Endodermal cell (in vitro differentiated cells): ENCODE measurements at places on chromosomes 6 and 20.

DNA sequence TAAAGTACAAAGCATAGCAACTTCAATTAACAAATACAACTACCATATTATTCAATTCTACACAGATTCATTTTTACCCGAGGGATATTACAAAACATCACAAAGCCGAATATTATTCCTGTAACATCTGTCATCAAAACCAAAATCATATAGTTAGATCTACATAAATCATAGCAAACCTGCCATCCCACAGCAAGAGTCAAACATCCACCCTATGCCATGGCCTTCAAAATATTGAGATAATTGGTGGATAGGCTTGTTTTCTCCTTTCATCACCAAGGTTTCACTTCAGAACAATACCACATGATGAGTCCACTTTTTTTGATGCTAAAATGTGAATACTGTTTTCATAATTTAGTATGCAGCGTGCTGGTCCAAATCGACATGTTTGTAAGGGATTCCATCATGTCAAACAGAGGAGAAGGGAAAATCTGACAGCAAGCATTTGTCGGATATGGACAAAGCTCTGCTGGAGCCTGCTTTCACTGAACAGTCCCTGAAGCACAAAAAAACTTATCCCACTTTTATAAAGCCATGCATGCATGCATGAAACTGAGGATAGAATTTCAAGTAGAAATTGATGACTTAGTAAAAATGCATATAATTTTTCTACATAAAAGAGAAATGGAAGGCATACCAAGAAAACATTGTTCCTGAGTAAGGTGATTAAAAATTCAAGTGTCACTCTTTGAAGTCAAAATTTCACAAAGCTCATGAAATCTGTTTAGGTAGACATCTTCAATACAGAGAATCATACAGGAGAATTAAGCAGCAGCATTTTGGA is 494.1 kb downstream of the HACE1 start:
- DNase-seq, result no peak

DNA sequence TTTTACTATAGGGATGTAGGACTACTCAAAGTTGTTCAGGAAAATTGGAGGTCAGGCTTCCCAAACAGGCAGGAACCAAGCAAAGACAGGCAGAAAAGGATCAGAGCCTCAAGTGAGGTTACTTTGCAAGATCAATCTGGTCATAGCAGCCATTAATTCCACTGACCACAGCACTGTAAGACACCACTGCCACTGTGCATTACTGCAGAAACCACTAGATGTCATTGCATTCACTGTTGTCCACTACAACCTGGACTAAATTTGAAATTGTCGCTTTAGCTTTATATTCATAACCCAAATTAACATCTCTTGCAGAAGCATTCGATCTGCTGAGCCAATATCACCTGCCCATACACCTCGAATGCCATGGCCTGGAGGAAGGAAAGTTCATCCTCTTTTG is 126.9 kb upstream of the UFL1 start:
- DNase-seq, result no peak

DNA sequence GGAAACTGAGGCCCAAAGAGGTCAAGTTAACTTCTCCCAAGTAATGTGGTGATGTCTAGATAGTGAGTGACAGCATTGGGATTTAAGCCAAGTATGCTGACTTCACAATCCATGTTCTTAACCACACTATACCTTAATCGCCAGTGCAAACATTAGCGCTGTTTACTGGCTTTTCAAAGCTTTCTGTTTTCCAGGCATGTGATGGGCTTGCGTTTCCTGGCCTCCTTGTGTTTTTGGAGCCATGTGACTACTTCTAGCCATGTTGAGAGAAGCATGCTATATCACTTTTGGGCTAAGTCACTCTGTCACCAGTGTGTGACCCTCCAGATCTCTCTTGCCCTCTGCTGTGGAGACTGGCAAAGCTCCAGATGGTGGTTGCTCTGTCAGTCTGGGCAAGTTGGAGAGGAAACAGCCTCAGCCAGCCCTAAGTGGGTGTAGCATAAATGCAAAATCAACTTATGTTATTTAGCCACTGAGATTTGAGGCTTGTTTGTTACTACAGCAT is 76.9 kb downstream of the ANKRD6 start:
- no peak for DNase-seq

DNA sequence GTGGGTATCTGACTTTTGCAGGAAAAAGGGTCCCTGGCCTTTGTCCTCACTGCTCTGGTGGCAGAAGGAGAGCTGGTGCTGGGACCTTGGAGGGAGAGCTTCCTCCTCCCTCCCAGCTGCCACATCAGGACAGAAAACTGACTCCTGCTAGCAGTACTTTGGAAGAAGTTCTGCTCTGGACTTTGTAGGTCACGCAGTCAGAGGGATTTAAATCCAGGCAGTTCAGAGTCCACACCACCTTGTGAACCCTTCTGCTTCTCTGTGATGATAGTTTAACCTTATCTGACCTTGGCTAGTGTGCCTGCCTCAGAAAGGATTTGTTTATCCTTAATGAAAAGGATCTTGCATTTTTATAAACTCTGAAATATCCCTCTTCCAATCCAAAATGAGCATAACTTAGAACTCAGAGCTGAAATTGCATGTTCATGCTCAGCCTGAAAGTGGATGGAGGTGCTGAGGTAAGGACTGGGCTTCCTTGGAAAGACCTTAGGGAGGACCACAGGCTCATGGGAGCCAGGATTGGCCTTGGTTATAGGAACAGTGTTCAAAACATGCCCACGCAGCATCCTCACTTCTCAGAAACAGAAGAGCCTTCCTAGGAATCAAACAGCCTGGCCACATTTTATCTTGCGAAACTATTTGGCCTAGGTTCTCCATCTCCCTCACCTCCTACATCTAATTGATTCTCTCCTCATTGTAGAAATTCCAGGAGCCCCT is 123.9 kb upstream of the SASH1 start:
- DNase-seq, result no peak

- DNase-seq, result no peak
These were observed 99.7 kb downstream of the BMP7 start for GRCh38 chr20:57166568-57167291.

- DNase-seq, result no peak
These were observed 83.7 kb downstream of the TMEM242 start for GRCh38 chr6:157239671-157240058.

GRCh38 chr6:133460101-133460500 is 218.9 kb downstream of the EYA4 start:
- no peak for DNase-seq

DNA sequence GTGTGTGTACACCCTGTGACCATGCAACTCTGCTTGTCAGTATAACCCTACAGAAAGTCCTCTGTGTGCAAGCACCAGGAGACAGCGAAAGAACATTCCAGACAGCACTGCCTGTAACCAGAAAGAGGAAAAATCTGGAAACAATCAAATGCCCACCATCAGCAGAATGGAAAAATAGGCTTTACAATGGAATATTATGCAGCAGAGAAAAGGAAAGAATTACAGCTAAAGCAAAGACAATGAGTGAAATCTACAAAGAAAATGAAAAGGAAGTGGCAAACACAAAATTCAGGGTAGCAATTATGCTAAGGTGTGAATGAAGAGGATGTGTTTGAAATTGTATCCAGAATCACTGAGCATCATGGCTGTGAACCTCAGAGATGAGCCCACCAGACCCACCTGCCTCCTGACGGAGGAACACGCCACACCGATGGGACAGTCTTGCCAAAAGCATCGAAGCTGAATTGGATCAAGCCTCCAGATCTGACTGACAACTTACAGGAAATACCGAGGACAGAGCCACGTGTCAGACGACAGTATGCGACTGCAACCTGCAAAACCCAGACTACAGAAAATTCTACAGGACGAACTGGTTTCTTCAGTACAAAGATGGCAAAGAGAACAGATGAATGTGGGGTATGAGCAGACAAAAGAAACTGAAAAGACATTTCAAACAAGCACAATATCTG is 133.2 kb downstream of the NFATC2 start:
- no peak for DNase-seq

DNA sequence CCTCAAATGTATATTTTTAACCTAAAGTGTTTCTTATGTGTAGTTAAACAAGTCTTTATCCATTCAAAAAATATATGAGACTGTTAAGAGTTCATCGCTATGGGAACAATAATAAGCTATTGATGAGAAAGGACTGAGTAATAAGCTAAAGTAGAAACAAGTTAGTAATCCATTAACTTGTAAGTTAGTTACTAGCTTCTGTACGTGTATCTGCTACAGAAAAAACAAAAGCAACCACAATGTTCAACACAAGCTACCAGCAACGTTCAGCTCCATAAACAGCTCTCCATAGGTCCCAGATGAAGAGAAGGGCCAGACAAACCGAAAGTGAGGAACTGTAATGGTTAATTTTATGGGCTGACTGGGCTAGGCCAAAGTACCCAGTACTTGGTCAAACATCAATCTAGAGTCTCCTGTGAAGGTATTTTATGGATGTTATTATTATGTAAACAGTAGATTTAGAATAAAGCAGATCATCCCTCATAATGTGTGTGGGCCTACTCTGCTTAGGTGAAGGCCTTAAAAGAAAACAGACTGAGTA is 33.8 kb upstream of the FAM135A start:
- no peak for DNase-seq

DNA sequence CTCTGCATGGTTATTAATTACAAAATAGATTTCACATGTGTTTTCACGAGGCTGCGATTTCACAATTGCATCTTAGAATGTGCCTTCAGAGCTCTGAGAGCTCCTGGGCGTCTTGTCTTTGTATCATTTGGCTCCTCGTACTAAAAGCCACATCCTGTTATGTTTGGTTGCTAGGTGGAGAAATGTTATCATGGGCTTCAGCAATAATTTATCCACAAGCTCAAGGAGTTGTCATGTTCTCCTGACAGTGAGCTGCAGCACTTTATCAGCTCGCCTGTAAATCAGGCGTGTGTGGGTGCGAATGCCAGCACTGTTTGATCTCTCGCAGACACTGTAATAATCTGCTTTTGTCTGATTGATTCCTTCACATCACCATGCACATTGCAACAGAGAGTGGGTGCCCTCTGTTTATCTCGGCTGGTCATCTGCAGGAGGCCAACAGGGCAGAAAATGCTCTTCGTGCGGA is 218.6 kb upstream of the ZFP64 start:
- no peak for DNase-seq

DNA sequence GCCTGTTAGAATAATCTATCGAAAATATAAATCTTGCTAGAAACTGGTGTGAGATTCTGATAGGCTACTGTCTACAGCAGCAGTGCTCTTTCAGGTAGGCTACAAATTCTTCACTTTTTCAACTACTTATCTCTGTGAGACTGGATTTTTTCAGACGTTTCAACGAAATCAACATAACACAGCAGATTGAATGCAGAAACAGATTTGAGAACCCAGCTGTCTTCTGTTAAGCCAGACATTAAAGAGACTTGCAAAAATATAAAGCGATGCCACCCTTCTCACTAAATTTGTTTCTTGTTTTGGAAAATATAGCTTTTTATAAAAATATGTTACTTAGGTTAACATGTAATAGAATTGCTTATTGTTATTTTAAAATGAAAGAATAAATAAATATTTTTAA is 140.6 kb upstream of the PHACTR1 start:
- DNase-seq, result no peak

DNA sequence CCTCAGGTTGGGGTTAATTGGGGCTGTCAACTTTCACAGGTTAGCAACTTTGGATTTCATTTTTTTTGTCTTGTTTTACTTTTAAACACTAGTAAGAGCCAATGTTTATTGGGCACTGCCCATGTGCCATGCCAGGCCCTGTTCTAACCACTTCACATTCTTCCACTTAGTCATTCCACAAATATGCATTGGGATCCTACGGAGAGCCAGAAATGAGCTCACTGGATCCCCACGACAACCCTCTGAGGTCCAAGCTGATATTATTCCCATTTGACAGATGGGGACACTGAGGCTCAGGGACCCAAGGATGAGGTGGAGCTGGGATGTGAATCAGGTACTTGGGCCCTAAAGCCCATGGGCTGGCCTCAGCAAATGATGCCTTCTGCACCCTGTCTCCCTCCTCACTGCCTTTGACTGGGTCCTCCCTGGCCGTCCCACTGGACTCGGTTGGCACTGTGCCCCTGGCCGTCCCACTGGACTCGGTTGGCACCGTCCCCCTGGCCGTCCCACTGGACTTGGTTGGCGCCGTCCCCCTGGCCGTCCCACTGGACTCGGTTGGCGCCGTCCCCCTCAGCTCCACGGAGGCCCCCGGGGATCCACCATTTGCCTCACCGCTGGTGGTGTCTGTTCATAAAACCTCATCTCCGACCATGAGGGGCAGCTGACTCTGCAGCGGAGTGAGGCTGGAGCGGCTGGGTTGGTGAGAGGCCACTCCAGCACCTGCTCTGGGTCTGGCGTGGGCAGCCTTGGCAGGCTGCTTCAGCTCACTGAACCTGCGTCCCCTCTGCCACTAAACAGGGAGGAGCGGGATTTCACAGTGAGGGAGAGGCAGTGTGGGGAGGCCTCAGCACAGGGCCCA is 4.8 kb upstream of the PMEPA1 start:
- DNase-seq, result no peak

DNA sequence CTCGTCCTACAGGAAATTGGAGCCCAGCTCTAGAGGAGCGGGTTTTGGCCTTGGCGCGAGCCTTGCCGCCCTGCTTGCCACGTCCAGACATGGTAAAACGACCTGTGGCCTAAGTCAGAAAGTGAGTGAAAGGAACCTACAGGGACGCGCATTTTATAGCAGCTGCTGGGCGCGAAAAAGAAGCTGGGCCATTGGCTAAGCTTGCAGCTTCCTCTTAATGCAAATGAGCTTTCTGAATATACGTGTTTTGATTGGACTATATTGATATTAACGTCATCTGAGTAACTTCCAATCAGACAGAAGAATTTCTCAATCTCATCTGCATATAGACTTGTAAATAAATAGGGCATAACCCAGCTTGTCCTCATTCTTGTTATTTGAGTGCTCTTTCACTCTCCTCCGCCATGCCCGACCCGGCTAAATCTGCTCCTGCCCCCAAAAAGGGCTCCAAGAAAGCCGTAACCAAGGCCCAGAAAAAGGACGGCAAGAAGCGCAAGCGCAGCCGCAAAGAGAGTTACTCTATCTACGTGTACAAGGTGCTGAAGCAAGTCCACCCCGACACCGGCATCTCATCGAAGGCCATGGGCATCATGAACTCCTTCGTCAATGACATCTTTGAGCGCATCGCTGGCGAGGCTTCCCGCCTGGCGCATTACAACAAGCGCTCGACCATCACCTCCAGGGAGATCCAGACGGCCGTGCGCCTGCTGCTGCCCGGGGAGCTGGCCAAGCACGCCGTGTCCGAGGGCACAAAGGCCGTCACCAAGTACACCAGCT is 18.9 kb downstream of the OR2B2 start:
- DNase-seq, result peak; percentile 98

GRCh38 chr6:14354919-14355572 is 237.5 kb downstream of the CD83 start:
- DNase-seq, result no peak

- DNase-seq, result no peak
These were observed 7.3 kb downstream of the BPHL start for GRCh38 chr6:3125815-3126214.

- DNase-seq, result no peak
These were observed 981.3 kb upstream of the FLRT3 start for GRCh38 chr20:15318682-15319081.

- DNase-seq, result no peak
These were observed 16.8 kb upstream of the PLCB4 start for GRCh38 chr20:9052136-9052535.

DNA sequence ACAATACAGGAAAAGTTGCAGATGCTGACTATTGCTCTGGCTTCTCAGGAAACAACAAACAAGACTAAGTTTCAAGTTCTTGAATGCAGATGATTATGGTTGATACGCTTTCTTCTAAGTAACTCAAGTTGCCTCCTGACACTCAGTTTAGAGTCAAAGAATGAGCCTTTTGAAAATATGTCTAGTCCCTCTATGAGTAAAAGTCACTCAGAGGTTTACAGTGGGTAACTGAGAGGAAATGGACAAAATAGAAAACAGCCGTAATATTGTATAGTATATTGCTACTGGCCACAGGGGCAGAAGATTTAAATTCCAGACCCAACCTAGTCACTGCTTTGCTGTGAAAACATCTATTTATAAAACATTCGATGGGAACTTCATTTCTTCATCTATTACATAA is 280.0 kb upstream of the ID4 start:
- DNase-seq, result no peak
